Right ventricle myocardium superior (tissue), 1 donor: ENCODE measurements at places on chromosomes 3 and 15.

DNA sequence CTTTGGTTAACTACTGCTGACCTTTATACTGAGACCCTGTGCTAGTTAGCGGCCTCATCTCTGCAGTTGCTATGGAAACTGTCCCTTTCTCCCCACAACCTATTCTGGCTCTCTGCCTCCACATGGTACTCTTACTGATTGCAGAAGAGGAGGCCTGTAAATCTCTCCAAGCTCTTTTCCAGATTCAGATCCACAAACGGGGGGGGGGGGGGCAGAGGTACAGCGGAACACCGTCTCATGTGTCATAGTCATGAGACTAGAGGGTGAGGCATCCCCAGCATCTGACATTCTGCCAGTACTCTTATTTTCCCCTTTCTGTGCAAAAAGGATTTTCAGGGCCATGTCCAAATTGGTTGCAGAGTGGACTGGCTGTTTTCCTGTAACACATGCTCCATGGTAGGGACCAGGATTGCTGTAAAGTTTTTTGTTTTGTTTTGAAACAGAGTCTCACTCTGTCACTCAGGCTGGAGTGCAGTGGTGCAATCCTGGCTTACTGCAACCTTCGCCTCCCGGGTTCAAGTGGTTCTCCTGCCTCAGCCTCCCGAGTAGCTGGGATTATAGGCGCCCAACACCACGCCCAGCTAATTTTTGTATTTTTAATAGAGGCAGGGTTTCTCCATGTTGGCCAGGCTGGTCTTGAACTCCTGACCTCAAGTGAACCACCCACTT is 8.3 kb upstream of the MAP1A start:
- no peak for DNase-seq

- no peak for DNase-seq
These were observed 76.8 kb upstream of the OXTR start for GRCh38 chr3:8846176-8846575.

- DNase-seq, result no peak
These were observed 122.0 kb upstream of the RGMA start for GRCh38 chr15:93210995-93211394.

GRCh38 chr15:70569714-70570231 is 193.6 kb downstream of the UACA start:
- DNase-seq, result no peak
